ENCODE measurements at places on chromosomes 4 and X.

- DNase-seq, result no peak
These were observed 21.3 kb downstream of the IL15 start for GRCh38 chr4:141657550-141658250.

DNA sequence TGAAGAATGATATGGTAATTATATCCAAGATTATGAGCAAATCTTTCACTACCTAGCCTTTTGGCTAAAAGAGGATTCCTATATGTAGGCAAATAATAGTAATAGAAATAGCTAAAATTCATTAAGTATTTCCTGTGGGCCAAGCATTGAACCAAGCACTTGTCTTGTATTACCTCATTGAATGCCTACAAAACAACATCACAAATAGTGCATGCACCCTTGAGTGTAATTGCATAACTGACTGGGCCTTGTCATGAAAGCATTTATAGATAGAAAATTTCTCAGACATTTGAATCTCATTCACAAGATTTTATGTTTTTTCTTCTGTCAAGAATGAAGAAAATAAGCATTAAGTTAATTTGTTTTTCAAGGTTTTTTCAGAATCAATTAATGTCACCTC, 3.9 kb upstream of the HPGDS start:
- no peak for DNase-seq

GRCh38 chr4:68180849-68181526, 51.3 kb upstream of the TMPRSS11F start:
- DNase-seq, result no peak

GRCh38 chr4:102620697-102621497, 119.7 kb downstream of the NFKB1 start:
- DNase-seq, result peak; percentile 15

GRCh38 chr4:164304101-164304639, 449.8 kb upstream of the SMIM31 start:
- no peak for DNase-seq

- no peak for DNase-seq
These were observed 627.4 kb upstream of the EPHA5 start for GRCh38 chr4:66297703-66298102.

DNA sequence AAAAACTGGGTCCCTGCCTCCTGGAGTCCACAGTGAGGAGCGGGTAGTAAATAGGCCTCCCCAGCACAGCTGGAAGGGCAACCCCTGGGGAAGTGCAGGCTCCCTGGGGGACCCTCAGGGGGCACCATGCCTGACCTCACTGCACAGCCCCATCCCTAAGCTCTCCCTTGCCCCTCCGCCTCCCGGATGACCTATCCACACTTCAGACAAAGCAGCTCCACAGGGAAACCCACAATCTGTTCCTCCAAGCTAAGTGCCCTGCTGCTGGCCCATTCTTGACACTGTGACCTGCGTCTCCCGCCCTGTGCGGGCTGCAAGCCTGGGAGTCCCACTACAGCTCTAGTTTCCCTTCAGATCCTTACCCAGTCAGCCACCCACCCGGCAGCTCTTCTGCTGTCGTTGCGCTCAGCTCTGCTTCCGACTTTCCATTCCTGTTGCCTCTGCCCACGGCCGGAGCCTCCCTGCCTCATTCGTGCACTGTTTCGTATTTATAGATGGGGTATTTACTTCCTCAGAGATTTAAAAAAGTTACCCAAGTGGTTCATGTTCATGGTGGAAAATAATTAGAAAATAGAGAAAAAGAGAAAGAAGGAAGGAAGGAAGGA, 47.0 kb upstream of the STOX2 start:
- no peak for DNase-seq

All from NCI-H1105 treated with DMSO at 0.1 percent for 48 hours (cell line).